ENCODE measurements at places on chromosomes 1 and 21. TPM values are rescaled to one million over a fixed set of nuclear protein-coding genes. Genes with fewer than 3 reads are reported as not detected.

The C8B gene
- total RNA-seq: not detected

The OLFM3 gene
- total RNA-seq: not detected

The TFAP2E gene
- total RNA-seq: 0.96 TPM

The CCDC27 gene
- total RNA-seq: not detected

The DNAI4 gene
- total RNA-seq: 6.6 TPM

The SERPINC1 gene
- 0.39 TPM for total RNA-seq

The SPATA21 gene
- total RNA-seq: not detected

The MYCL gene
- 0.12 TPM for total RNA-seq

The TBX15 gene
- total RNA-seq: 0.24 TPM

The RHD gene
- not detected for total RNA-seq

The GNAT2 gene
- total RNA-seq: not detected

The OLFML3 gene
- total RNA-seq: 9.7 TPM

The UMODL1 gene
- total RNA-seq: not detected
